ENCODE measurements at places on chromosomes 12 and 14.
A peak's percentile ranks its signal among the peaks of the same experiment; 100 is the strongest.

DNA sequence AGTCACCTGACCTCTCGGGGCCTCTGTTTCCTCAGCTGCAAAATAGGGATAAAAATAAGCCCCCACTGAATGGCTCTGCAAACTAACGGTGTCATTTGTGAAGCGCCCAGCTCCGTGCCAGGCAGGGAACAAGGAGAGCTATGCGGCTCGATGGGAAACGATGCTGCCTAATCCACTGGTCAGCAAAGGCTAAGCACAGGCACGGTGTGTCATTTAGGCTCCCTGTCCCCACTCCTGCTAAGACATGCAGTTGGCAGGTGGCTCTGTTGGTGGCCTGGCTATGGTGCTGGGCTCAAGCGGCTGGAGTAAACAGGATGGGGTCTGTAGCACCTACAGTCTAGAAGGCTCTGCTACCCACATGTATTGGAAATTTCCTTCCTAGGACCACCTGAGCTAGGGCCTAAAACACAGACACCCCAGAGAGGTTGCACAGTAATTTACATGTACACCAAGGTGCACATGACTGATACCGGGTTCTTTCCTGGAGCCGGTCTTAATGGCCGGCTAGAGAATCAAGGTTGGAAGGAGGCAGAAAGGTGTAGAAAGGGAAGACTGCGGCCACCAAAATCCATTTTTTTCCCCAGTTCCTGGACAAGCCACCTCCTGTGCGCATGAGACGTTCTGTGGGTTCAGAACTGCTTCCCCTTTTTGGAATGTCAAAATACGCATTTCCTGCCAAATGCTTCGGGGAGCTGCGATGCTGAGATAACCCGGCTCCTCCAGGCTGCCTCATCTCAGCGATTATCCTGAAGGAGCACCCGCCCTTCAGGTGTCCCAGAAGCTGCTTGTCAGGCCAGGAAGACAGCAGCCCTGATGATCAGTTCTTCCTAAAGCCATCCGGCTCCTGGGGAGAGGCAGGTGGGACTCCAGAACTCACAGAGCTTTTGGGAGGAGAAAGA, 1.0 kb downstream of the CACNA2D4 start:
- DNase-seq = no peak

GRCh38 chr12:62700091-62700880, 233.7 kb downstream of the MON2 start:
- DNase-seq = no peak

DNA sequence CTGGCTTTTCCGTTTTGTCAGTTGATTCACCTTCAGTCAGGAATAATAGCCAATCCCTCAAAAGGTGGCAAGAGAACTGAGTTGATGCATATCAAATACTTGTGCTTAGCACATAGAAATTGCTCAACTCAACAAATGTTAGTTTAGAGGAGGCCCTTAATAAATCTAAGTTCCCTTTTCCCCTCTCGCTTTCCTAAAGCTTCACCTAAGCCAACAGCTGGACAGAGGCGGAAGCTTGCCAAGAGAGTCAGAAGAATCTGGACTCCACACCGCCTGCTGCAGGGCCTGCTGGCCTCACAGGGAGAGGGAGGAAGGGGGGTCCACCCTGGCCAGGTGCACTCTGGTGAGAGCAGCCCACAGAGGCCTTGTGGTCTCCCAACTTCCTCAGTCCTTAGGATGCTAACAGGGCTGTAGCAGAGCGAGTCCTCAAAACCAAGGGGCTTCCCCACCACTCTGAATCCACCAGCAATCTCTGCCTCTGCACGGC, 213.1 kb downstream of the CHST11 start:
- no peak for DNase-seq

DNA sequence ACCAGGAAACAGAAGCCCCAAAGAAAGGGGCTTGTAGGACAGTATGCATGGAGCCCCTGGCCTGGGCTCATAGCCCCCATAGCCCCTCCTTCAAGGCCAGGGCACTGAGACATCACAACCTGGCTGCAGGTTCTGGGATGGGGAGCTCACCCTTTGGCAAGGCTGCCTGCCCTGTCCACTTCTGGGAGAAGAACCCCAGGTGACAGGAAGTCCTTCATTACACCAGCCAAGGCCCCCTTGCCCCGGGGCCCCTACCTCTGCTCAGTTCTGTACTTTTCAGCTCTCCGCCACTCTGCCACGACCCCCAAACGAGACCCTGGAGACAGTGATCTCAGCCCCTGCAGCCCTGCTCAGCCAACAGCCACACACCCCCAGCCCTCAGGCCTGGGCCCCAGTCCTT, 223.2 kb upstream of the RTL1 start:
- no peak for DNase-seq

GRCh38 chr12:43285159-43285598, 266.8 kb downstream of the ADAMTS20 start:
- no peak for DNase-seq

- DNase-seq = no peak
Observed at GRCh38 chr14:37275963-37276362, 78.2 kb downstream of the MIPOL1 start.

- no peak for DNase-seq
Observed at GRCh38 chr12:87685696-87686095, 343.5 kb downstream of the C12orf50 start.

GRCh38 chr12:64938179-64938578, 113.7 kb downstream of the TBC1D30 start:
- no peak for DNase-seq

DNA sequence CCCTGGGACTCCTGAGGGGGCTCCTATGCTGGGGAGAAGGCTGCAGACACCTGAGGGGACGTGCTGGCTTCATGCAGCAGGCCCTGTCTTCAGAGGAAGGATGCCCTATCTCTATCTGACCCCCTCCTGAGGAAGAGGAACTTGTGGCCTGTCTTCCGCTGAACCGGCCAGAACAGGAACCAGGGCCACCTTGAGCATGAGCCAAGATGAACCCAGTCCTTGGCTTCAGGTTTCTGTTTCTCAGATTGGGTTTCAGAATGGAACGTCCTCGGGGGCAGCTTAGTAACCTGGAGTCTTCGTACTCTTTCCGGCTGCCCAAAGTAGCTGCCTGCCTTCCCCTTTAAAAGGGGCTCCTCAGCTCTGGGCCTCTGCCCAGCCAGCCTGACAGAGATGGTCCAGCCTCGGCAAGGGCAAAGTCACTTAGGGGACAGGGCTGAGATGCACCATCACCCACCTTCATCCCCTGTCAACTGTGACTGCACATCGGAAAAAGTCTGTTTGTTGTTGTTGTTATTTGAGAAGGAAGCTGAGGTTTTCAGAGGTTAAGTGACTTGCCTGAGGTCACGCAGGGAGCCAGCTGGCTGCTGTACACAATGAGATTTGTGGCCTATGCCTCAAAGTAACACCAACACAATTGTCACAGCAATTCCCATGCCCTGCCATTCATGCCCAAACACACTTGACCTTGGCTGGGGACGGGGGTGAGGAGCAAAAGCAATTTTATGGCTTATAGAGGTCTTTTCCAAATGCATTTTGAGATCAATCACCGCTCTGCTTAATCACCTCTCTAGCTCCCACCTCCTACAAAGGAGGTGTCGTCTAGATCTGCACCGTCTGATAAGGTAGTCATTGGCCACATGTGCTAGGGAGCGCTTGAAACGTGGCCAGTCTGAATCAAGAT, 13.4 kb downstream of the ASB2 start:
- no peak for DNase-seq

DNA sequence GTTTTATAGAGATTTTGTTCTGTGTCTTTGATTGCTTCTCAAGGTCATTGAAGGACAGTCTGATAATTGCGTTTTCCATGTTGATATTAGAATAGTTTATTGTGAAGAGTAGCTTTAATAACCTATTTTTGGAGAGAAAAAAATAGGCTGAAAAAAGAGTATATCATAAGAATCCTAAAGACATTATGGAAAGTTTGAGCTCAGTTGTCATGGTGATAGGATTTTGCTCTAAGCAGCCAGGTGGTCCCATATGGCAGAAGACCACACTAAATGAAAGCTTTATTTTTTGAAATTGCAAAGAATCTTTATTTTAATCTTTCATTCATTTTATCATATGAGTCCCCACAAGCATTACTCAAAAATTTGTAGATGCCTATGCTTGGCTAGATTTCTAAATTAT, 358.9 kb upstream of the NAV3 start:
- no peak for DNase-seq

DNA sequence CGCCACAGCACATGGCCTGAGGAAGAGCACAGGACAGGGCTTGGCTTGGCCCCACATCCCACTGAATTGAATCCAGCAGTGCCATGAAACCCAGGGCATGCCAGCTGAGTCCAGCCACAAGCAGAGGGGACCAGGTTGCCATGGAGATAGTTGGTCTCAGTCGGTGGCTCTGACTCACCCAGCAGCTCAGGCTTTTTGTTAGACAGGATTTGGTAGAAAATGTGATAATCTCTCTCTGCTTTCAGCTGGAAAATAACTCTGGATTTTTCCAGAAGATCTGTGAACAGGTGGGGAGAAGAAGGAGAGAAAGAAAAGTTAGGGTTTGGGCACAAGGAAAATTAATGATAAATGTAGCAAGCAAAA, 4.8 kb downstream of the MYH7 start:
- no peak for DNase-seq

DNA sequence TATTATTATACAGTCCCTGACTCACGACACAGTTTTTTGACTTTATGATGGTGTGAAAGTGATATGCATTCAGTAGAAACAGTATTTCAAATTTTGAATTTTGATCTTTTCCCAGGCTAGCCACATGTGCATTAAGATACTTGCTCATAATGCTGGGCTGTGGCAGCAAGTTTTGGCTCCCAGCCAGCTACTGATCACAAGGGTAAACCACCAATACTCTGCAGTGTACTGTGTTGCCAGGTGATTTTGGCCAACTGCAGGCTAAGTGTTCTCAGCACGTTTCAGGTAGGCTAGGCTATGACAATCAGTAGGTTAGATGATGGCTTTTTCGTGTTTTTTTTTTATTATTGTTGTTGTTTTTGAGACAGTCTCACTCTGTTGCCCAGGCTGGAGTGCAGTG, 69.4 kb upstream of the ACTN1 start:
- DNase-seq = no peak

- DNase-seq = peak; percentile 24
Observed at GRCh38 chr12:14366209-14367039, 942 bp downstream of the ATF7IP start.

DNA sequence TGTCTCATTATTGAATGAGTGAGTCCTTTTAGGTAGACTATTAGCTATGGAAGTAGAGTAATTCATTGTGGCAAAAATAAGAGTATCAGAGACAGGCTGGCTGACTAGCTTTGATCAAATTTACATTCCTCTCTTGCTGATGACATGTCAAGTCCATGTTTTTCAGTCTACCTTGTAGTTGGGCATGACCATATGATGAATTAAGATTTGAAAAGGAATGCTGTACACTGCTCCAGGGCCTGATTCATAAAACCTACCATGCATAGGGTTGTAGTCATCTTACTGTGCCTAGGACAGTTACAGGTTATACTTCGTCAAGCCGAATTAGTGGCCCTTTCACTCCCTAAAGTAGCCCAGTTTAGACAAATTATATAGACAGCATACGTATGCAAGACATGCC, 545.7 kb upstream of the MIS18BP1 start:
- DNase-seq = no peak

DNA sequence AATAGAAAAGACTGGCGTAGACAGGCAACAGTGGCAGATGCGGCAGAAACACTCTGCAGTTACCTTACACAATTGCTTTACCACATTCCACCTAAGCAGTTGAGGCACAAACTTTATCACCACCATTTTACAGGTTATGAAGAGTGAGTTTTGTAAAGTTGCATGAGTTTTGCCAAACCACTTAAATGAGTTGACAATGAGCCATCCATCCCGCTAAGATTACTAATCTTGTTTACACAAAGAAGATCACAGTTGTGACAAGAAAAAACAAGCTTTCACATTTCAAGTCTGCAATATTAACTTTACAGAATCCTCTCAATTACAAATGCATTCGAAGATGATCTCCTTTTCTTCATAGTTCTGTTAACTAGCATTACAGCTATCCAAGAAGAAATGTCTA, 1.8 kb downstream of the TMCC3 start:
- no peak for DNase-seq

- DNase-seq = no peak
Observed at GRCh38 chr14:100059438-100059781, 5.8 kb upstream of the EVL start.

DNA sequence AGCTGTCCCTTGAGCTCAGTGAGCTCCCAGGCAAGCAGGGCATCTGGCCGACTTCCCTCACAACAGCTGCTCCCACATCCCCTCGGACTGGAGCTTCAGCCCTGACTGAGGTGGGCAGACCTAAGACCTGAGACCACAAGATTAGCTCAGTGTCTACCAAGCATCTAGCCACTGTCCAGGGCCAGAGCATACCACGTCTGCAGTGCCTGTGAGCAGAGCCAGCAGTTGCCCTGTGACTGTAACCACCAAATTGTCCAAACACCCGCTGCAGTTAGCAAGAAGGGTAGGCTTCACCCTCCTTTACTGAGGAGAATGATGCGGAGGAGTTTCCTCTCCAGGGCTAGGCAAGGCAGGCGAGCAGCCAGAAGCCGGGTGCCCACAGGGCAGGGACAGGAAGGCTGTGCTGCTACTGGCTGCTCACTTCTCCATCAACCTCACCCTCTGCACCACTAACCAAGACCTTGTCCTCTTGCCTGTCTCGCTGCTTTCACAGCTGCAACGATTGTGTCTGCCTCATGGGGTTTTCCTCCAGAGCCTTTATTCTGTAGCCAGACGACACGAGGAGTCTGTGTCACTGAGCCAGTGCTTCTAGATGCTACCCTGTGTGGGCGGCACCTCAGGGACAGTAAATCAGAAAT, 53.9 kb downstream of the ANAPC7 start:
- DNase-seq = no peak

- no peak for DNase-seq
Observed at GRCh38 chr12:112555621-112556233, 137.0 kb downstream of the PTPN11 start.

DNA sequence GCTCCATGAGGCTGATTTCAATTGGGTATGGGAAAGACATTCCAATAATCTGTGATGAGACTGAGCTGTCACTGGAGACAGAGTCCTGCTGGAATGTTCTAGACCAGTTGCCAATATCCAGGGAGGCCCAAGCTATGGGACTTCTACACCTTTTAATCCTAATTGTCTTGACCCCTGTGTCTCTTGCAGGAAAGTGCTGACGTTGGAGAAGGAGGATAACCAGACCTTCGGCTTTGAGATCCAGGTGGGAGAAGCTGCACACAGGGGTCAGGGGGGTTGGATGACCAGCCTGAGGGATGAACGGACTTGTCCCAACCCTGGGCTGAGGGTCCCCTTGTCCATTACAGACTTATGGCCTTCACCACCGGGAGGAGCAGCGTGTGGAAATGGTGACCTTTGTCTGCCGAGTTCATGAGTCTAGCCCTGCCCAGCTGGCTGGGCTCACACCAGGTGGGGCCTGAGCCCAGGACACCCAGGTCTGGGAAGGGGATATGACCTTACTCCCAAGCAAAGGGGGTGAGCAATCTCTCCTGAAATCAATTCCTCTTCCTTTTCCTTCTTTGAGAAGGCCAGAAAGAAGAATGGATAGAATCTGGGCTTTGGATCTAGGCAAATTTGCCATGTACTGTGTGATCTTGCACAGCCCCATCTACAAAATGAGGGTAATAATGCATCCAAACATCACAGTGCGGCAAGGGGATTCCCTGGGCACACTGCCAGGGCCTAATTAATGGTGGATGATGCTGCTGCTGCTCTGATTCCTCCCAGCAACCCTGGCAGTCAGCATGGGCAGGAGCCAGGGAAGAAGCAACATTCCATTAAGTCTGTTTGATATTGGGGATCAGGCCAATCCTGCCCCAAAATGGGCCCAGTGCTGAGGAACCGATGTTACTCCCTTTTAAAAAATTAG, 4.2 kb downstream of the TAMALIN start:
- DNase-seq = peak; percentile 23
